ENCODE measurements at places on chromosomes 6 and 20. TPM values are rescaled to one million over a fixed set of nuclear protein-coding genes. Genes with fewer than 3 reads are reported as not detected.

The GPR6 gene
- total RNA-seq = not detected

The SYCP2 gene
- 0.30 TPM for total RNA-seq

The SLC24A3 gene
- not detected for total RNA-seq

The ZBTB12 gene
- total RNA-seq = 3.9 TPM

The ANKRD6 gene
- total RNA-seq = 2.0 TPM

The LY6G6D gene
- not detected for total RNA-seq

The BCAS1 gene
- 0.36 TPM for total RNA-seq

The GPR63 gene
- total RNA-seq = 0.46 TPM

The TGM3 gene
- 0.08 TPM for total RNA-seq

The DEFB124 gene
- total RNA-seq = 0.38 TPM
